Activated CD8-positive, alpha-beta memory T cell treated with anti-CD3 and anti-CD28 coated beads, Interleukin-2, amount 50 U/mL, for 4 hours (primary cell): ENCODE measurements at places on chromosomes 7 and 10.

GRCh38 chr10:32151871-32152270, 95.6 kb upstream of the KIF5B start:
- DNase-seq, result no peak

DNA sequence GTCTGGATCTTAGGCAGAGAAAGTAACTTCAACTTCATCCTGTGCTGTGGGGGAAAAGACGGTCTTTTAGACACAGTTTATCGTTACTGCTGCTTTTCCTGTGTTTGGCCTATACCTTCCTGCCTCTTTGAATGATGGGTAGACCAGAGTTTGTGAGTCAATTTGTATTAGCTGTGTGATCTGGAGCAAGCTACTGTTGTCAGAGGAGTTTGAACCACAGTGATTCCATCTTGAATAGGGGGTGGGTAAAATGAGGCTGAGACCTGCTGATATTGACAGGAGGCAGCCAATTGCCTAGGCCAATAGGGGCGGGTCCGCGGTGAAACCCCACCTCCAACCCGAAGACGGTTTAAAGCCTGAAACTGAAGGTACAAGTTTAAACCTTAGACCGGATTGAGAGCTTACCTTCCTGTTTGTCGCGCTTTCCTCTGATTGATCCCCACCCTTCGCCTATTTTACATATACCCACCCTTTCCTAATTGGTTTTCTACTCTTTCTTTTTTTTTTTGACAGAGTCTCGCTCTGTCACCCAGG, 35.8 kb upstream of the EIF4H start:
- no peak for DNase-seq

DNA sequence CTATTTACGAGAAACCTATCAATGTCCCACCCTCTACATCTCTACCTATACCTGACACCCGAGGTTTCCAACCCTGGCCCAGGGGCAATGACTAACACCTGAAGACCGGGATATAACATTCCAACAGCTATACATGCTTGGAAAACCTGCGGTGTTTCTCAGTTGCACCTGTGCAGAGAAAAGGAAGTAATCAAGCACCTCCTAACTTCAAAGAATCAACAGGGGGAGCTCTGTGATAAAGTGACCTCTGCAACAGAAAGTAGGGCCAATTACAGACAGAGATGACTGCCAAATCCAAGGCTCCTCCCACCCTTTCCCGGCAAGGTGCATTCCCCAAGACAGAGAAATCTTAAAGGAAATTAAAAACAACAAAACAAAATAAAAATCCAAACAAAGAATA, 41.3 kb downstream of the CCDC6 start:
- DNase-seq, result no peak

GRCh38 chr7:56079450-56080185, 13.1 kb downstream of the PHKG1 start:
- no peak for DNase-seq

DNA sequence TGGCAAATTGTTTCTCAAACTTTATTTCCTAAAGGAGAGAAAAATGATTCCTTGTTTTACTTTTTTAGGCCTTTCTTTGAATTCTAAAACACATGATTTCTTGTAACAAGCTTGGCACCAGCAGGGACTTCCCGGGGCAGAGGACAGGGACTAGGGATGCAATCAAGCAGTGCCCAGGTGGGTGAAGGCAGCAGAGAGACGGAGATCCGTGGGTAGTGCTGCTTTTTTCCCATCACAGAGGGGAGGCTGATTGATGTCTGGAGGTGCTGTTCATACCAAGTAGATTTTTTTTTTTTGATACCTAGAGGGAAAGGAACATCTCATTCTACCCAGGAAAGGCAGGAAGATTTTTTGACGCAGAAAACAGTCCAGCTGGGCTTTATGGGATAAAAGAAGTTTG, 91.9 kb downstream of the FAM171A1 start:
- DNase-seq, result no peak
